NCI-H1436 treated with DMSO at 0.1 percent for 48 hours (cell line): ENCODE measurements at places on chromosomes 1 and 21.

GRCh38 chr1:214441119-214441518 lies 110.3 kb downstream of the PTPN14 start:
- no peak for DNase-seq

DNA sequence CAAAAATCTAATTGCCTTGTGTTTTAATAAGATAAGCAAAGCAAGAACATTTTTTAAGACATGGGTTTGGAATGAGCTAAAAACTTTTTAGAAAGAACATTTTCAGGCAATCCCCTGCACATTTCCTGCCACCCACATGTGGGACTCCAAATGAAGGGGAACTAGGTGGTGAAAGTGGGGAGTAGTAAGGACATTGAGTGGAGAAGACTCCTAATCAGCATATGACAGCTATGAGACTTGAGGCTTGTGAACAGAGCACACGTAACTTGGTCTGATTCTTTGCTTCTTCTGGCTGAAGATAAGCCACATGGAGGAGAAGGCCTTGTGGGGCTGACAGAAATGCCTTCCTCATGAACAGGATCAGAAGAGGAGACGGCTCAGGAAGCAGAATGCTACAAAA lies 50.3 kb downstream of the FCER1A start:
- DNase-seq: no peak

DNA sequence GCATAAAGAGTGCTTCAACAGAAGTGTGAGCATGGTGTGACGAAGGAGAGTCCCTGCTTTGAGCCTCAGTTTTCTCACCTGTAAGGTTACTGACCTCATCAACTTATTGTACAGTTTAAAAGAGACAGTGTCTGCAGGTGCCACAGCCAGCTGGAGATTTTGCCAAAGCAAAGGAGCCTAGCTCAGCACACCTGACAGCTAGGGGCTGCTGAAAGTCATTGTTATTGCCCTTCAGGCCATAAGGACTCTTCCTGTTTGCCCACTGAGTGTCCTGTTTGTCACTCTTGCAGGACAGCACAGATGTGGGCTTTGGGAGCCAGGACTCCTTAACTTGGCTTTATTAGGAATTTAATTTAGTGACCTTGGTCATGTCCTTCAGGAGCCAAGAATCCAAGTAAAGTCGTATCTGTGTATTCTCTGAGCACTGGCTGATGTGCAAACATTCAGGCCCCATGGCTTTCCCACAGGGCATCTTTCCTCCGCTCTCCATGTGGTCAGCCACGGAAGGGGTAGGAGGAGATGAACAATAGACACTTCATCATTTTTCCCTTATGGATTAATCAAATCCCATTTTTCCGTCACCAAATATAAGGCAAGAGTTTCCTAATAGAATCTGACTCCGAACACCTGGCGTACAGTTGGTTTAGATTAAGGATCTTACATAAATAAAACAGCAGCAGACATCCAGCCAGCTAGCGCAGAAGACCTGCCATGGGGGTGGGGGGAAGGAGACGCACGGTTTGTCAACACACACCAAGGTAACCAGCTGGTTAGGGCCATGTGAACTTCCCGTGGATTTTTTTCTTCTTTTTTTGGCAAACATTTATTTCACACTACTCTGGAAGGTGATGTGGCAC lies 43.1 kb upstream of the KANK4 start:
- DNase-seq: no peak

GRCh38 chr1:187883356-187883755 lies 1054.6 kb downstream of the PLA2G4A start:
- peak; percentile 36 for DNase-seq

GRCh38 chr1:85975912-85976371 lies 180.6 kb downstream of the COL24A1 start:
- no peak for DNase-seq

DNA sequence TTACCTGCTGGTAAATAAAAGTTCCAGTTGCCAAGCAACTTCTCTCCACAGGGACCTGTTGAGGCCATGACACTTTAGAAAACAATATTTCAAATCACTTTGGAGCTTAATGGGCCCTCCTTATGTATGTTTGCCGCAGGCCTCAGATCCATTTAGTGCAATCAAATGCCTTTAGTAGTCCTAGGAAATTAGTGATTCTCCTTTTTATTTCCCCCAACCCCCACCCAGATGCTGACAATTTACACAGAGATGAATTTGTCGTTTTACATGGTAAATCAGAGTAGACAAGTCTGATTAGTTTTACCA lies 83.6 kb downstream of the CLIC4 start:
- DNase-seq: peak; percentile 97
